ENCODE measurements at places on chromosomes 11 and 22. TPM values are rescaled to one million over a fixed set of nuclear protein-coding genes. Genes with fewer than 3 reads are reported as not detected.

Gene DMC1
- total RNA-seq, result 3.9 TPM

Gene MICALL1
- 16.1 TPM for total RNA-seq

Gene SAA1
- not detected for total RNA-seq

Gene KIF18A
- 8.5 TPM for total RNA-seq

Gene KRTAP5-1
- total RNA-seq, result not detected

Gene MISFA
- total RNA-seq, result 0.69 TPM

Gene TTC36
- 0.99 TPM for total RNA-seq

Data from spinal cord (tissue), 10 donors.